HT-29 (cell line): ENCODE measurements at places on chromosomes 16 and 17.

- DNase-seq = no peak
Measured at GRCh38 chr17:80513892-80514291, 30.7 kb upstream of the RPTOR start.

DNA sequence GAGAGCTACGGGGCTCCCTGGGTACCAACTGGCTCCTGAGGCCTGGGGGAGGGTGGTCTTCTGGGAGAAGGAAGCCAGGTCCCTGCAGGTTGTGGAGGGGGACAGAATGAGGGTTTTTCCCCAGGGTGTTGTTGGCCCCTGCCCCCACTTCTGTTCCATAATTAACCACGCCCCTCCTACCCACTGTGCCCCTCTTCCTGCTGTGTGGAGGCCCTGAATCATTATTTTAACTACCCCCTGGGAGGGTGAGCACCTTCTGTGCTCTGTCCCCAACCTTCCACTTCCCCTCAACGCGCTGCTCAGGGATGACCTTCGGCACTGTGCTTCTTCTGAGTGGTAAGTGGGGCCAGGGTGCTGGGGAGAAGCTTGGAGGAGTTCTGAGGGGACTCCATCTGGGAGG is at the start of gene ITGAD:
ITGAD (plus strand) TSS at position 280 of the 400 bp plus-strand sequence; CDS start at position 306, 26 bp downstream.
- DNase-seq = no peak

- DNase-seq = no peak
Measured at GRCh38 chr16:23406546-23407240, 46.3 kb downstream of the COG7 start.

DNA sequence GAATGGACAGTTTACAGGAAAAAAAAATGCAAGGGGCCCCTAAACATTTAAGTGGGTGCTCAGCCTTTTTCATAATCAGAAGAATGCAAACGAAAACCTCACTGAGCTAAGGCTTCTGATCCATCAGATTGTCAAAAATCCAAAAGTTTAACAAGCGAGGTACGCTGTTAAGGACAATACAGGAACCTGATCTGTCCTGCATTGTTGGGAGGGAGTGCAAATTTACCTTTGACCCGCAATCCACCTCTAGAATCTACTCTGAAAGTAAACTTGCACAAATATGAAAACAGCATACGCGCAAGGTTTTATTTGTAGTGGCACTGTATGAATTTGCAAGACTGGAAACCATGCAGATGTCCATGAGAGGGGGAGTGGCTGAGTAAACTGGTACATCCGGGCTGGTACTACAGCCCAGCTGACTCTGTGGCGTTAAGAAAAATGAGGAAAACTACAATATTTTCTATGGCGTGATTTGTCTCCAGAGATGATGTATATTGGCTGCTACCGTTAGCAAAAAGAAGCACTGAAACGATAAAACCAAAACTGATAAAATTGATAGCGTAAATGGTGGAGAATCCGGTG is 28.8 kb upstream of the ST6GALNAC1 start:
- DNase-seq = no peak

DNA sequence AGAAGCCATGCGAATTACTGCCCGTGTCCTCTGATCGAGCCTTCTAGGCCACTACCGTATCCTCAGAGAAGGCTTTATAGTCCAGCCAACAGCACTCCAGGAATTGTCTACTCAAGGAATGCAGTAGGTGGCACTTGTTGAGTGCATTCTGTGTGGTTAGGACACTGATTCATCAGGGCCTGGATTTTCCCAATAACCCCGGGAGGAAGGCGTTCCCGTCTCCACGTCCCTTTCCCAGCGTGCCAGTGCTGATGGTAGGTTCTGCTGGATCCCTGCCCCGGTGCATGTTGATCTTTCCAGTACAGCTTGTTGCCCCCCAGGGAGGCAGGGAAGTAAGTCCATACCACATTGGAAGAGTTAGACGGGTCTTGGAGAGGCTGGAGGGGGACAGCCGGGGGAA is 122.2 kb downstream of the RPTOR start:
- no peak for DNase-seq

GRCh38 chr16:56298948-56299596 is 107.8 kb downstream of the GNAO1 start:
- DNase-seq = no peak

DNA sequence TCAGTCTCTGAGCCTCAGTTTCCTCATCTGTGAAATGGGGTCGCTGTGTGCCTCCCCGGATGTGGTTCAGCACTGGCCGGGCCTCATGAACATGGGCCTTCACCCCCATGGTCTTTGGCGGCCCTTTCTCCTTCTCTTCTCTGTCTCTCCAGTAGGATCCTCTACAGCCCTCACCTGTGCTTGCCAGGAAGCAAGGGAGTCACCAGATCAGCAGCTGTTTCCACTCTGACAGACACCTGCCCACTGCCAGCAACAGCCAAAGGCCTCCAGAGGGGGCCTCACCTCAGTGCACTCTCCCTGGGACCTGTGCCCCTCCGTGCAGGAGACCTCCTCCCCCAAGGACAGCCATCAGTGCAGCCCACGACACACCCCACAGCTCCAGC is 89.4 kb downstream of the C16orf78 start:
- no peak for DNase-seq

- no peak for DNase-seq
Measured at GRCh38 chr17:22138861-22139469, 446.6 kb downstream of the KCNJ18 start.

DNA sequence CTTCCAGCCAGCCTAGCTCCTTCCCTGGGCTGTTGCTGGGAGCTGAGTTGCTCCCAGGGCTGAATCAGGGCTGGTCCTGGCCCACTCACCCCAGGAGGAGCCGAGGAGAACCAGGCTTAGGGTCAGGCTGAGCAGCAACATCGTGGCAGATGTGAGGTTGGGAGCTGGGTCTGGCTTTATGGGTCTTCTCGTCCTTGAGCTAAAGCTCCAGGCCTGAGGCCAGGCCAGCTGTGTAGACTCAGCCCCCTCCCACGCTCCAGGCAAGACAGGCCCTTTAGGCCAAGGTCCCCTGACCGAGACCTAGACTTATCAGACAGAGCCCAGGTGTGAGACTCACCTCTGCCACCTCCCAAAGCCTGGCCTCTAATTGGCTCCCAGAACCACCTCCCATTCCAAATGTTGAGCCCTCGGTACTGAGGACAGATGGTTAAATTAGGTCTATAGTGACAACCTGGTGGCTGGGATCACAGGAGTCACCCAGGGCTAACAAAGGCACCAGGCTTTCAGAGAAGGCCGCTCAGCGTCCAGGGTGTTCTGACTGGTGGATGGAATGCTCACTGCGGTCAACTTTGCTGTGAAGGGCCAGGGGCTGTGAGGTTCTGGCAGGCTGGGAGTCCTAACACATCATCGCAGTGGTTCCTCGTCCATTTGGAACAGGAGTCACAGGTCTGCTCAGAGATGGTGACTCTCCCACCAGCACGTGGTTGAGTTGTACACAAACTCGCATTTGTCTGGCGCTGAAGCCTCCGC is at the start of gene CTRL:
CTRL (minus strand) TSS at position 151 of the 750 bp plus-strand sequence; CDS start at position 141, 10 bp downstream.
- DNase-seq = no peak

GRCh38 chr17:21458054-21458453 is 81.9 kb downstream of the KCNJ12 start:
- no peak for DNase-seq

DNA sequence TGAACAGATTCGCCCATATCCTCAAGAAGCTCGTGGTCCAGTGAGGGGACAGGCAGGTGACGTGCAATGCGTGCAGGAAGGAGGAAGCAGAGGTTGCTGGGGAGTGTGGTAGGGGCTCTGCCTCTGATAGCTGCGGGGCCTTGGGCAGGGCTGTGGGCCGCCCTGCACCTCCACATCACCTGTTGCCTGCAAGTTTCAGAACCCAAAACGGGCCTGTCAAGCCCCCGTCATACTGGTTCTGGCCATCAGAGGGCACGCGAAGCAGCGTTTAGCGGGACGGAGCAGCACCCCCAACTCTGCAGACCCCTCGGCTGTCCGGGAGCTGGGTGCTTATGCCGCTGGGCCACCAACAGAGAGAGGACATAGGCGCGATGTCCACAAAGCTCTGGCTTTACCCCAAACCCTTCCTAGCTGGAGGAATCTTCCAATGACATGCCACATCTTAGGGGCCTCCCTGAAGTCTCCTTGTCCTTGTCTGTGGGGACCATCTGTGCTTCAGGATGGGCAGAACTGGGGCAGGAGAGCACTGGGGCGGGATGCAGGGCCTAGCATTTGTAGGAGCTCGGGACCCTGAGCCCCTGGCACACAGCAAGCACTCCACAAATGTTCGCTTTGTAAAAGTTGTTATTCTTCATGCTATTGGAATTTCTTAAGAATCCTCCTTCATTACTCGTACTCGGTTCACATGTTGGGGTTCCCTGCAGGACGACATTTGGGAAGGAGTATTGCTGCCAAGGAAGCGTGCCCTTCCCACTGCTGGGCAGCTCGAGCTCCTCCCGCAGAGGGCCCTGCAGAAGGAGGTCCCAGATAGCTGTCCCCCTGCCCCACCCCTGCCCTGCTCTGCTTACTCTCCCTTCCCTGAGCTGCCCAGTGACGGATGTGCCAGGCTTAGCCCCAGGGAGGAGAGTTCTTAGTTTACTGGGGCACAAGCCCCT is 64.3 kb downstream of the CNGB1 start:
- peak; percentile 2 for DNase-seq

DNA sequence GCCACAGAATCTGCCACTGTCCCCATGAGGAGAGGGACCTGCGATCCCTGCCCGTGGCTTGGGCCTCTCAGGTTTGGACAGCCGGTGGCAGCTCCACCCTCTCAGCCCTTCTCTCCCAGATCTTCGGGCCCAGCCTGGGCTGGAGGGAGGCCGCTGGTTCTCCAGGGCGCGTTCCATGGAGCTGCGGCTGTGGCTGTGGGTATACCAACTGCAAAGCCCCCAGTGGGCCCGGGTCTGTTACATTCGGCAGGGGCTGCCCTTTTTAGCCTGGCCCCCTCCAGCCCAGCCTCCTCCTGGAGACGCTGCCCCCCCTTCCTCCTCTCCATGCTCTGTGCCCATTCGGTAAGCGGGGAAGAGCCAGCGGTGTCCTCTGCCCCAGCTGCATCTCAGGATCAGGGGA is 64.7 kb upstream of the ZNF469 start:
- DNase-seq = no peak

DNA sequence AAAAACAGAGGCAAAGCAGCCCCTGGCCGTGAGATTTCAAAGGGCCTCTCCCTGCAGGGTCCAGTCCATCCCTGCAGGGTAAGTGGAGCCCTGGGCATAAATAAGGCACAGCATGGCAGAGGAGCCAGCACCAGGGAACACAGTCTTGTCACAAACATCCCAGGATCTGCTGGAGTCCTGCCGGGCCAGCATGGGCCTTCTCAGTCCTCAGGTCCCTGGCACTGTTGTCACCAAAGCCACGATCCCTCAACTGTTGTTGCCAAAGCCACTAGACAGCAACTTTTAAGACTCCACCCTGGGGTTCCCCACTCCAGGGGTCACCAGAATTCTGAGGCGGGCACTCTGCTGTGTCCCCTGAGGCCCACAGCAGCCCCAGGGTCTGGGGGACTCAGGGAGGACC is 47.8 kb upstream of the BAHCC1 start:
- no peak for DNase-seq

DNA sequence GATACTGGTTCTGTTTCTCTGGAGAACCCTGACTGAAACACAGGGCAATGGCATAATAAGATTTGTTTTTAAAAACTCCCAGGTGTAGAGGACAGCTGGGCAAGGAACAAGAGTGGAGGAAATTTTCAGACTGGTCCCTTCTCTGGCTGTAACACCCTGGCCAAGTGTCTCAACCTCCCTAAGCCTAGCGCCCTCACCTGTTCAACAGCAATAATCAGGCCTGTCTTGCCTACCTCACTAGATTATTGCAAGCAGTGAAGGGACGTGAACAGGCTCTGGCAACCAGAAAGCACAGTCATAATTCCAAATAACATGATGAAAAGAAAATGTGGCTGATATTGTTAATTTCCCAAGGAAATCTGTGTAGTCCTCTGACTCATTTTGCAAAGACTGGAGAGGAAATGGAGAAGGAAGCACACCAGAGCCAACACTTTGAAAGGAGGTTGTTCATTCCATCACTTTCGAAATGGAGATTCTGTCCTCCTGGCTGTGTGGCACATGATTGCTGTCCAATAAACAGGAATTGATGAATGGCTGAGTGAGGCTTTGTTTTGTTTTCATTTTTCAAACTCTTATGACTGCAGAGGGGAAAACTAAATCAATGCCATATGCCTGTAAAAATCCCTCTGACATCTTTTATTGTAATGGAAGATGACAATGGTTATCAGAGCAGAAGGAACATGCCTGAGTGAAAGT is 87.5 kb upstream of the HLF start:
- DNase-seq = no peak

DNA sequence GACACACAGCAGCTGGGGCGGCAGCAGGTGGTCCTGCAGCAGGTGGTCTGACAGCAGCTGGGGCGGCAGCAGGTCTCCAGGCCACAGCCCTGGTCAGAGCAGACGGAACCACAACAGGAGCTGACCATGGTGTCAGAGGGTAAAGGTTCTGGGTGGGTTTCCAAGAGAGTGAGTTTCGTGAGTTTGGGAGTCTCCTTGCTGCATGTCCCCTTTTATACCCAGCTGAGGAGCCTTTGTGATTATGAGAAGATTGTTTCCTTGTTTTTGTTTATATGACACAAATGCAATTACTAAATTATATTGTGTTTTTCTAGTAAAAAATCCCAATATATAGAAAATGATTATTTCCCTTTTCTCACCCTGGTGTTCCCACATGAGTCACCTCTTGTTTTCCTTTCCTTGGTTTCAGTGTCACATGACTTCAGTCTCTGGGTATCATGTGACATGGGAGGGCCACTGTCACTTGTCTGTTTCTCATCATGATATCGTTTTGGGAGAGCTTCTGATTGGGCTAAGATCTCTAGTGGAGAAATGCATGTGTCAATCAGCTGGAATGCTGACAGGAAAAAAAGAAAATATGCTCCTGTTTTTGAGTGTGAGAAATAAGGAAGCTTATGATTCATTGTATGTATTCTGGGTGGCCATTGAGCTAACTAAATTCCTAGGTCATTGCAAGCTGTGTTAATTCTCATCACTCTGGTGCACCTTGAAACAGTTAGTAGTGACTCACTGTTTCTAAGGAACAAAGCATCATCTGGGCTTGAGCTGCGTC is at the start of gene KRTAP4-6:
KRTAP4-6 (minus strand) TSS at position 185 of the 772 bp plus-strand sequence; CDS start at position 128, 57 bp downstream.
- no peak for DNase-seq

- peak; percentile 55 for DNase-seq
Measured at GRCh38 chr16:7268182-7268581, 64.5 kb upstream of the RBFOX1 start.

DNA sequence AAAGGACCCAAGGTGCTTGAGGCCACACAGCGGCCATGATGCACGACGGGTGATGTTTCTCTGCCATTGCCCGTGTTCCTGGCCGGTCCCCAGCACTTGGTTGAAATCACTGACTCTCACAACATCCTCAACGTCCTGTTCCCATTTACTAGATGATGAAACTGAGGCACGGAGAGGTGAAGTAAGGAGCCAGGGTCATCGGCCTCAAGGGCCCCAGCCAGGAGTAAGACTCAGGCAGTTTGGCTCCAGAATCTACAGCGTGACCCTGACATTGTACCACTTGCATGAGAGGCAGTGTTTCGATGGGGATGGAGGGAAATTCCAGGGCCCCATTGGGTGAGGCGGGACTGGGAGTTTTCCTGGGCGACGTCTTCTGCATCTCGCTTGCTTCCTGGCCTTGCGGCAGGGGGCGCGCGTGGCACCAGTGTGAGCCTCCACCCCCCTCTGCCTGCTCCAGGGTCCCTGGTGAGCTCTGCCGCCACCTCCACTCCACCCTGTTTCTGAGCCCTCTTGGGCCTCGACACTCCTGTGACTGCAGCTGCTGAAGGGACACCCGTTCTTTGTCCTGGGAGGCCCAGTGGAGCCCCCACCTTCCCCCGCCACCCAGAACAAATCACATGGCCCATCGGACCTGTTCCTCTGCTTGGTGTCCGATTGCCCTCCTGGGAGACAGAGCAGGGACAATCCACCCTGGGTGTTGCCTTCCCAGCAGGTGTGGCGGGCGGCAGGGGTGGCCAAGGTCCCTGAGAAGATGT is 133.0 kb upstream of the GSE1 start:
- peak; percentile 75 for DNase-seq

- no peak for DNase-seq
Measured at GRCh38 chr16:75798714-75799113, 72.4 kb upstream of the CPHXL start.
